ENCODE measurements at places on chromosomes 7 and 10. TPM values are rescaled to one million over a fixed set of nuclear protein-coding genes. Genes with fewer than 3 reads are reported as not detected.

ARMC3 gene
- total RNA-seq = 0.05 TPM

DNA sequence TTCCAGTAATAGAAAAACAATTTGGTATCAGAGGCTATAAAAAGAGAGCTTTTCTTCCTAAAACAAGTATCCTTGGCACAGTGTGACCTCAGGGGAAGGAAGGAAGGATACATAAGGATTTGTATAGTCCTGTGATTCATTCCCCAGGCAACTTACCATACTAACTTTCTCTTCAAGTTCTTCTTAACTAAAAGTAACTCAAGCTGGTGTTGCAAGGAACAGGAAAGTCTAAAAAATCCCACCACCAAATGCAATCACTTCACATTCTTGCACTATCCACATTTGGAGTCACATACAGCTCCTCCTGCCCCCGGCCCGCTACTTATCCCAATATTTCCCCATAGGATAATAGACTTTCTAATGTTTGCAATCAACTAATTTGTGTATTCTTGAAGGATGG, 84.8 kb downstream of the PRKAG2 start:
- peak overlapping the region; percentile 92 for H3K27ac ChIP-seq
- H3K27me3 ChIP-seq = no peaks in the 10 kb centered on the region
- H3K4me3 ChIP-seq = no peak overlapping the region
- DNase-seq = no peak

CCDC186 gene
- total RNA-seq = 7.5 TPM

FBXL13 gene
- total RNA-seq = 0.70 TPM

SPDYE11 gene
- not detected for total RNA-seq

GRCh38 chr7:70595755-70596597, 536.0 kb upstream of the GALNT17 start:
- H3K4me1 ChIP-seq = peaks cover 35% of the 10 kb centered on the region
- H3K27ac ChIP-seq = peak overlapping the region; percentile 49
- peak overlapping the region; percentile 74 for H3K4me3 ChIP-seq
- no peak for DNase-seq

DNA sequence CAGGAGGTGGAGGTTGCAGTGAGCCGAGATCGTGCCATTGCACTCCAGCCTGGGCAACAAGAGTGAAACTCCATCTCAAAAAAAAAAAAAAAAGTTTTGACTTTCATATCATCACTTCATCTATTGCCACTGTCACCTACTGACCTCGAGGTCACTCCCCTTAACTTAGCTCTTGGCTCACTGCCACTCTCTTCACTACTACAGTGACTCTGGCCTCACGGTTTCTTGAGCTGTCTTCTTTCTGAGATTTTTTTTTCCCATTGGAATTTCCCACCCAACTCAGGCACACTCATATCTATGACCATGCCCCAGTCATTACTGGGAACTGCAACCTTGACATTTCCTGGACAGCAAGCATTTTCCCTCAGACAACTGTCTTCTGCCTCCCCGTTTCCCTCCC, 42.6 kb upstream of the C7orf33 start:
- no peak overlapping the region for H3K4me3 ChIP-seq
- no peaks in the 10 kb centered on the region for H3K36me3 ChIP-seq

Measured in liver (tissue), 10 donors.